PC-3 (cell line): ENCODE measurements at places on chromosomes 3 and 15. TPM values are rescaled to one million over a fixed set of nuclear protein-coding genes. Genes with fewer than 3 reads are reported as not detected.

Gene HESX1
- total RNA-seq: 3.9 TPM in 1 of 2 replicates, not detected in the other

Gene RASGRP1
- total RNA-seq: not detected in 2 replicates

Gene ACTRT3
- total RNA-seq: 2.6 and 4.1 TPM in 2 replicates

Gene MYO5A
- 42.1 and 55.7 TPM in 2 replicates for total RNA-seq

Gene ACKR4
- not detected in 2 replicates for total RNA-seq

Gene TGM4
- 0.46 and 1.2 TPM in 2 replicates for total RNA-seq

Gene TPRG1
- total RNA-seq: 1.1 and 1.2 TPM in 2 replicates

DNA sequence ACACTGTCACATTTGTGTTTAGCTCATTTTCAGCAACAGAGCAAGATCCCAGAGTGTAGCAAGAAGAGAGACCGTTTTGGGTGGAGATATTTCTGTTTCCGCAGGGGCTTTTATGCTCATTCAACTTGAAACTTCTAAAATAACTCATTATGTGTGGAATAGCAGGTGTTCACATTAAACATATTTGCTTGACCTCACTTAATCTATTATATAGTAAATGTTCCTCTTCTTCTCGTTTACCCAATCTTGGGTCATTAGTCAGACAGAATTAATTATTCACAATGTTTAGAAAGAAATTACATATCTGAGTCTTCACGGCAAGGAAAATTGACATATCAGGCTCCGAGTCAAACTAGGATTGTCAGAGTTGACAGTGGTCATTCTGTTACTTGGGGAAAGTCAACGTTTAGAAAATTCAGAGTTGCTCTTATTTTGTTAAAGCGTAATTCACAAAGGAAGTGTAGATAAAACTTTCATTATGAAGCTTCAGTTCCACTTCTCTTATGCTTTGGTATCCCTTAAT lies 222.9 kb downstream of the TPRG1 start:
- no peak overlapping the region for H3K4me3 ChIP-seq
- peaks cover 20% of the 10 kb centered on the region for H3K4me1 ChIP-seq
- no peak overlapping the region for H3K27ac ChIP-seq
- no peaks in the 10 kb centered on the region for H3K27me3 ChIP-seq
- H3K36me3 ChIP-seq: no peaks in the 10 kb centered on the region

GRCh38 chr3:104385421-104385820 lies 981.3 kb upstream of the ALCAM start:
- H3K4me1 ChIP-seq: no peaks in the 10 kb centered on the region
- no peaks in the 10 kb centered on the region for H3K27me3 ChIP-seq
- H3K36me3 ChIP-seq: peaks cover 26% of the 10 kb centered on the region
- no peak for DNase-seq
- no peak overlapping the region for H3K4me3 ChIP-seq
- H3K27ac ChIP-seq: no peak overlapping the region

- no peaks in the 10 kb centered on the region for H3K27me3 ChIP-seq
- no peak overlapping the region for H3K27ac ChIP-seq
- H3K4me1 ChIP-seq: peaks cover 10% of the 10 kb centered on the region; the same call in 1 of the 2 replicates
- no peak overlapping the region for H3K4me3 ChIP-seq
- H3K36me3 ChIP-seq: no peaks in the 10 kb centered on the region
- peak; percentile 15 for DNase-seq
Observed at GRCh38 chr3:108453565-108453964, 56.8 kb downstream of the MYH15 start.

GRCh38 chr3:161781381-161781780 lies 284.8 kb downstream of the OTOL1 start:
- peak overlapping the region; percentile 16; the same call in 1 of the 2 replicates for H3K4me3 ChIP-seq
- no peaks in the 10 kb centered on the region for H3K27me3 ChIP-seq
- no peaks in the 10 kb centered on the region for H3K36me3 ChIP-seq
- peak; percentile 28 for DNase-seq

GRCh38 chr3:136396916-136397315 lies 146.8 kb downstream of the PCCB start:
- peaks cover 4% of the 10 kb centered on the region; the same call in 1 of the 2 replicates for H3K4me1 ChIP-seq
- DNase-seq: no peak
- no peak overlapping the region for H3K27ac ChIP-seq

DNA sequence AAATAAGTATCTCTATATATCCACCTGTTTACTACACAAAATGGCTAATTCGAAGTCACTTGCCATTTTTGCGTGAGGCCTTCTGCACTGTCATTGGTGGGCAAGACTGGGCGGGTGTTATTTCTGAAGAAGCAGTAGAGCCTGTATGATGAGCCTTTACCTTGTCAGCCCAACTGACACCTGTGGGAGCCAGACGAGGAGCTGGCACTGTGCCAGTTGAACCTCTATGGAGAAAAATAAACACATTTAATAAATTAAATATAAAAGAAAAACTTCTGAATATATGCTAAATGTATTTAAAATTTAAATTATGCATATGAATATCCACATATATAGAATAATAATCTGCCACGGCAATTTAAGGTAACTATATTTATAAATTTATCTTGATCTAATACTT lies 109.9 kb downstream of the SCAPER start:
- H3K27me3 ChIP-seq: no peaks in the 10 kb centered on the region
- H3K4me3 ChIP-seq: no peak overlapping the region
- no peak for DNase-seq

DNA sequence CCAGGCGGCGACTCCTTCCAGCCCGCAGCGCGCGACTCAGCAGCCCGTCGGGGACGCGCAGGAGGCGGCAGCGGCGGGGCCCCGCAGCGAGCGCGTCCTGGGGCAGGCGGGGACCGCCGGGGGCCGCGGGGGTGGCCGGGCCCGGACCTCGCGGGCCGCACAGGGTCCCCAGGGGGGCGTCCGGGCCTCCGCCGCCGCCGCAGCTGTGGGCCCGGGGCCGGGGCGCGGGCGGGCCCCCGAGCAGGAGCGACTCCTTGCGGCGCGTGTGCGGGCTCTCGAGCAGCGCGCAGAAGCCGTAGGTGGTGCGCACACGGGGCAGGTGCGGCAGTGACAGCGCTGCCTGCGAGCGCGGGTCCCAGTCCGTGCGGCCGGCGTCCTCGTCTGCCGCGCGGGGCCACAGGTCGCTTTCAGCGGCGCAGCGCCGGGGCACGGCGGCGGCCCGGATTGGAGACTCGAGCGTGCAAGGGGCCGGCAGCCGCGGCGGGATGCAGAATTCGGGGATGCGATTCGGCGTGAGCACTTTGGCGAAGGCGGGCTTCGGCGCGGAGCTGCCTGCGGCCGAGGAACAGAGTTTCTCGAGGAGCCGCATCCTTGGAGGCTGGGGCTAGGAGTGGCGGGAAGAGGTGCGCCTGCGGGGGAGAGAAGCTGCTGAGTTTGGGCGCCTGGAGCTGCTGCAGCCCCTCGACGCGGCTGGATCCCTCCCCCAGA lies 535 bp downstream of the C2CD4B start:
- H3K27me3 ChIP-seq: peaks cover 19% of the 10 kb centered on the region
- no peak overlapping the region for H3K27ac ChIP-seq
- no peaks in the 10 kb centered on the region for H3K4me1 ChIP-seq
- DNase-seq: no peak
- no peak overlapping the region for H3K4me3 ChIP-seq

GRCh38 chr15:66489179-66489791 lies 8.3 kb downstream of the SNAPC5 start:
- H3K4me3 ChIP-seq: no peak overlapping the region
- H3K4me1 ChIP-seq: no peaks in the 10 kb centered on the region
- H3K27me3 ChIP-seq: no peaks in the 10 kb centered on the region
- peaks cover 21% of the 10 kb centered on the region for H3K36me3 ChIP-seq
- DNase-seq: no peak
- H3K27ac ChIP-seq: no peak overlapping the region

DNA sequence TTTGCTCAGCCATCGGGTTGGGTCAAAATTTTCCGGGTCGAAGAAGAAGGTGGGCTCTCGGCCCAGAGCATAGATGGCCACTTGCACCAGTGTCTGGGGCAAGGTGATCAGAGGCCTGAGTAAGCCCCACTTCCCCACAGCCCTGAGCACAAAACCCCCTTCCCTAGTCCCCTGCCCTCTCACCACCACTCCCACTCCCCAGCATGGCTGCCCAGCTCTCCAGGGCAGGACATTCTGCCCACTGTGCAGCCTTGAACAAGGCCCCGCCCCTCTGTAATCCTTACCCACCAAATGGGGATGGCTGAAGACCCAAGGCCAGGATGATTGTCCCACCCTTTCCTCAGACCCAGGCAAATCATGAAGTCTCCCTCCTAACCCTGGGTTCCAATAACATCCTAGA lies 28.8 kb downstream of the CYP11A1 start:
- peaks cover 9% of the 10 kb centered on the region; the same call in 1 of the 2 replicates for H3K4me1 ChIP-seq
- no peak overlapping the region for H3K4me3 ChIP-seq
- H3K27me3 ChIP-seq: no peaks in the 10 kb centered on the region
- H3K27ac ChIP-seq: no peak overlapping the region
- DNase-seq: no peak
